ENCODE measurements at places on chromosomes 6 and 20.

DNA sequence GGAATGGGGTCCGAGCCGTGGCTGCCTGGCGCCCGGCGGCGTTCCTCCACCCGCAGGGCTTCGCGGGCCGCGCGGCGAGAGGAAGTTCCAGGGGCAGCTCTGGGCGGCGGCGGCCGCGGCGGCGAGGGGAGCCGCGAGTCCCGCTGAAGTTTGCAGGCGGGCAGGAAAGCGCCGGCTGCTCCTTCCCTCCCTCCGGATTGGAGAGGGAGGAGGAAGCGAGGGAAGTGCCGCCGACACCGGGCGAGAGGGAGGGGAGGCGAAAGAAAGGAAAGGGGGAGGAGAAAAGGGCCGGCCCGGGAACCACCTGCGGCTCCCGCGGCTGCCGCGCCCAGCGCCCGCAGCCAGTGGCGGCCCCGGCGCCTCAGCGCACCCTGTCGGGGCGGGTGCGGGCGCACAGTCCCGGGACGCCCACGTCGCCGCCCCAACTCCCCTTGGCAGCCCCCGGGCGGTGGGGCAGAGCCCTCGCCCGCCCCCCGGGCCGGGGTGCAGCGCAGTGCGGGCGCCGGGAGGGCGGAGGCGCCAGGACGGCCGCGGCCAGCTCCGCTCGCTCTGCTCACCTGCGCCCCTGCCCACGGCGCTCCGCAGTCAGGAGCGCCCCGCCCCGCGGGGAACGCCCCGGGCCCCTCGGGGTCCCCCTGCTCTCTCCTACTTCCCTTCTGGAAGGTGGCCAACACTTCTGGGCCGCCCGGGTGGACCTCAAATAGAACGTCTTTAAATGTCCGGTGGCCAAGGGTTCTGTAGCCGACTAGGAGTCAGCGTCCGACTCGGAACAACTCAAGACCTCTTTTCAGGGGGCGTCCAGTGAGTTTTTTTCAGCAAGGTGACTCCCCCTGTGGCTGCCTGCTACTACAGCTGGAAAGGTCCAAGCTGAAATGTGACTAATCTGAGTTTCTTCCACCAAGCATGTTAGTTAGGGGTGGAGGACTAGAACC is 80.3 kb upstream of the CCDC28A start:
- peak; percentile 69 for DNase-seq

DNA sequence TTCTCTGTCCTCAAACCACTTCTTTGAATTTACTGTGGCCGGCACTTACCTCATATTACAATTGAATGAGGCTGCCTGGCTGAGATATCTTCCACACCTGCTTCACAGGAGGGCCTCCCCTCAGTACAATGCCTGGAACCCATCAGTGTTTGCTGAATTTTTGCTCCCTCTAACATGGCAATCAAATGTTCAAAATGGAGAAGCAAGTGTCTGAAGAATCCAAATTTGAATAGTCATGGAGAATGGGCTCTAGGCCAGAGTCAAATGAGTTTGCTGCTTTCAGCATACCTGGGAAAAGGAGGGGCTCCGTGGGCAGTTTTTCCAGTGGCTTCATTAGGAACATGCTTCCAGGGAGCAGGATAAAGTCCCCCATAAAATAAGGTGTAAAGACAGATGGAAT is 564.8 kb downstream of the UTRN start:
- no peak for DNase-seq

GRCh38 chr6:47047097-47047478 is 5.0 kb upstream of the ADGRF1 start:
- DNase-seq, result no peak

GRCh38 chr20:13690943-13691342 is 52.2 kb upstream of the TASP1 start:
- no peak for DNase-seq

DNA sequence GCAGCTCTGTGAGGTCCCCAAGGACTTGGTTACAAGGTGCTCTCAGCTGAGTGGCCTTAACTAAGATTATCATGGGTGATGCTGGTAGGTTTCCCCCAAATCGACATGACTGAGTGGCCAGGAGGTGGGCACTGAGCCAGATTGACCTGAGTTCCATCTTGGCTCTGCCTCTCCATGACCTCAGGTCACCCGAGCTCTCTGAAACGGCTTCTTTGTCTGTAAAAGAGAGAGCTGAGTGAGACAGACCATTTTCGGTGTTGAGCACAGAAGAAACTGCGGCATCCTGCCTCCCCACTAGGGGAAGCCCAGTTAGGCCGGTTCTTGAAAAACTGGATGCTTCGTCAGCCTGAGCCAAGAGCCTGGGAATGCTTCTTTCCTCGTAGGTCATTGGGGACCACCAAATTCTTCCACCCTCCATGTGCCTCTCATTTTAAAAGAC is 14.1 kb upstream of the STX16 start:
- no peak for DNase-seq

- DNase-seq, result no peak
Observed at GRCh38 chr20:33693741-33694638, 7.8 kb upstream of the E2F1 start.

DNA sequence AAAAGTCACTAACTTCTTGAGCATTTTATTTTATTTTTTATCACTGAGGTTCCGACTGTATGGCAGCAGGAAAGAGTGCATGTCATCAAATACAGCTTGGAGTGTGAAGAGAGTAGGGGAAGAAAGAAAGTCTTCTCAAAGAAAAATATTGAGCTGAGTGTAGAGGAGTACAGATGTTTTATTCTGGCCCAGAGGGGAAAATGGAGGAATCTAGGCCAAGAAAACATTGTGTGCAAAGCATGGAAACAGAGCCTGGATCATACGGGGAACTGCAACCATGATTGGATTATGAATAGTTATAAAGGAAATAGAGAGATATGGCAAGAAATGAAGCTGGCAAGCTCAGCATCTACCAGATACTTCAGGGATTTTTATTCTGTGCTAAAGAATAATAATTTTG is 104.2 kb upstream of the SCGN start:
- DNase-seq, result no peak

- no peak for DNase-seq
Observed at GRCh38 chr20:41118632-41119031, 18.7 kb upstream of the PLCG1 start.

DNA sequence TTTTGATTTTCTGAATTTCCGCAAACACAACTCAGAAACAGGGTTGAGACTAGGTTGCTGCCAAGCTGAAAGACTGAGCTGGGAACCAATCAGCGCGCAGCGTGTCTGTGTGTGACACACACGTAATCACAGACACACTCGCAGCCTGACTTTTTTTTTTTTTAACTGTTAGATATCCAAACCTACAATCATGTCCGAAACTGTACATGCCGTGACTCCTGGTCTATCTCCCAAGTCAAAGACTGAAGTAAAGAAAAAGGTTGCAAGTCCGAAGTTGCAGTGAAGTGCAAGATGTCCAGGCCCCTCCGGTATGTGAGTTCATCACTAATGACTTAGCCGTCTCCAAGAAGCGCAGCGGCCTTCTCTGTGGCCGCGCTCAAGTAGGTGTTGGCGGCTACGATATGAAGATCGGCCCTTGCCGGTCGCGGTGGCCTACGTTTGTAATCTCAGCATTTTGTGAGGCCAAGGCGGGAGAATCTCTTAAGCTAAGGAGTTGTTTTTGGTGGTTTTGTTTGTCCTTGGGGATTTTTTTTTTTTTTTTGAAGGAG is 108.2 kb downstream of the HFE start:
- peak; percentile 94 for DNase-seq

DNA sequence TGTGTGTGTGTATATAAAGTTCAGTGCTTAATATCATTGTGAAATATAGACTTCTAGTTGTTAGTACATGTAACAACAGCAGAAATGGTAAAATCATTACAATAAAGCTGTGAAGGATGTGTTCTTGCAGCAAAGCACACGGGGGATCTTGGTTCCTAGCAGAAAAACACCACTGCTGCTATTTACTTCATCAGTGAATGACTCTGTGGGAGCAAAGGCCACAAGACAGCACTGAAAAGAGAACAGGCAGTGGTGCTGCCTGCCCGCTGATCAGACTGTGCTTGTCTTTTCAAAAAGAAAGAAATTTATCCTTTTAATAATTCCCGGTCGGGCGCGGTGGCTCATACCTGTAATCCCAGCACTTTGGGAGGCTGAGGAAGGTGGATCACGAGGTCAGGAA is 689.9 kb upstream of the CITED2 start:
- no peak for DNase-seq

GRCh38 chr20:20832715-20833114 is 120.3 kb upstream of the RALGAPA2 start:
- no peak for DNase-seq

- DNase-seq, result no peak
Observed at GRCh38 chr20:38961530-38962043, 557 bp upstream of the DHX35 start.

GRCh38 chr20:51713213-51713598 is 55.0 kb downstream of the ATP9A start:
- DNase-seq, result no peak

GRCh38 chr6:168180548-168181011 is 101.6 kb upstream of the FRMD1 start:
- no peak for DNase-seq

DNA sequence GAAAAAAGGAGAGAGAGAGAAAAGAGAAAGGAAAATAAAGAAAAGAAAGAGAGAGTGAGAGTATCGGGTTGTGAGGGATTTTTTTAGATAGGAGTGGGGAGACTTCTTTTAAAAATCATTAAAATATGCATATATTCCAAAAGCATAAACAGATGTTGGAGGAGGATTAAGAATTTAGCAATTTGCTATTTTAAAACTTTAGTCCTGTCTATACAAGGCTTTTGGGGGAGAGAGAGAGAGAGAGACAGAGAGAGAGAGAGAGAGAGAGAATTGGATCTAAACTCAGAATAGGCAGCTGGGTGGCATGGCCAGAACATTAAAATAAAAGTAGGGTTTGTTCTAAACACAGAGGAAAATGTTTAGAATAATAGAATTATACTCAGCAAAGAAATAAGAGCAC is 72.1 kb downstream of the SOD2 start:
- DNase-seq, result no peak

GRCh38 chr6:27477318-27478013 is 4.6 kb upstream of the ZNF184 start:
- DNase-seq, result no peak

GRCh38 chr6:110326057-110326456 is 32.1 kb downstream of the METTL24 start:
- no peak for DNase-seq

DNA sequence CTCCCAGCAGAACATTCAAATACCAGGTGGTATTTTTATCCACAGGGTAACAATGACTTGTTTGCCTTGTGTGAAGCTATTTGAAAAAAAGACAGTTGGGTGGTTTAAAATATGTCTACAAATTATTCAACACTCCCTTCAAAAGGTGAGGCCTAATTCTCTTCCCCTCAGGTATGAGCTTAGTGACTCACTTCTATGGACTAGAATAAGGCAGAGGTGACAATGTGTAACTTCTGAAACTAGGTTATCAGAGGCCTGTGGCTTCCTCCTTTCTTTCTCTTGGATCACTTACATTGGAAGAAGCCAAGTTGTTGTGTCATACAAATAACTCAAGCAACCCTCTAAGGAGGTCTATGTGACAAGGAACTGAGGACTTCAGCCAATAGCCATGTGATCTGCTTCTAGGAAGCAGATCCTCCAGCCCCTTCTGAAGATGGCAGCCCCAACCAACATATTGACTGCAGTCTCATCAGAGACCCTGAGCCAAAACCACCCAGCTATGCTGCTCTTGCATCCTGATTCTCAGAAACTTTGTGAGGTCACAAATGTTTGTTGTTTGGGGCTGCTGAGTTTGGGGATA is 102.6 kb downstream of the SNAP25 start:
- DNase-seq, result no peak

GRCh38 chr20:62347445-62347844 is 19.7 kb downstream of the LAMA5 start:
- DNase-seq, result no peak

DNA sequence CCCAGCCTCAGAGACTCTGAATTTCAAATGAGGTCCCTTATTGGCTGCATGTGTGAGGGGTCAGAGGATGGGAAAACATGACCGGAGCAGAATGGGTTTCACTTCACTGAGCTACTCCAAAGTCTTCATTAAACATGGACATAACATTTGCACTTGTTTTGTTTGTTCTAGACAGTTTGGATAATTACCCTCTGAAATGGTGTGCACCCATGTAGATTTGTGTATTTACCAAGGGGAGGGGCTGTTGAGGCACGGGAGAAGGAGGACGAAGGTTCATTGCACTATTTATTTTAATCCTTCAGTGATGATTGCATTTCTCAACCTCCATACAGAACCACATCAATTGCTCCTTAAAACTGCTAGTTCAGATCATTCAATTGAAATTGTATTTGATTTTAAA is 364.2 kb downstream of the TFAP2B start:
- no peak for DNase-seq

DNA sequence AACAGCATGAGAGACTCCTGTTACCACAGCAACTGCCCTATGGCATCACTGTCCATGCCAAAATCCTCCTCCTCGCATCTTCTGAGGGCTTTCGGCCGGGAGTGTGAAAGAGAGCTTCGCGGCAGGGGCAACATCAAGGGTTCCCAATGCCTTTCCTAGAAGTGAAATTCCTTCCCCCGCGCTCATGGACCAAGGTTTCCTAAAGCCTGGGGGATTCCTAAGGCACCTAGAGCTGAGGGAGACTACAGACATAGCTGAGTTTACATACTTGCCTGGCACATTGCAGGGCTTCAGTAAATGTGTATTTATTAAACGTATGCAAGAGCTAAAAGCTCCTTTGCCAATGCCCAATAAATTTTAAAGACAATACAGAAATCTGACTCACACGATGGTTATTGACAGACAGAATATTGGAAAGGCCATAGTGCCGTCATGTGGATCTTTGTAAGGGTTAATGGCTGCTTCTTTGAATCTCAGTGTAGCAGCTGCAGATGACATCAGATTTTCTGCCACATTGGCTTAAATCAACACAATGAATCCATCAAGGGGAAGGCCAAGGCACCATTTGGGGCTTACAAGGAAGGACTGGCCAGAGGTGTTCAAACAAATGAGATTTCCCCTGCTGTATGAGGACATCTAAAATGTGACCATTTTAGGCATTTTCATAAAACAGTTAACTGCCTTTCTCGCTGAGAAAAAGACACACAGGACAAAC is 281.2 kb upstream of the JARID2 start:
- no peak for DNase-seq

DNA sequence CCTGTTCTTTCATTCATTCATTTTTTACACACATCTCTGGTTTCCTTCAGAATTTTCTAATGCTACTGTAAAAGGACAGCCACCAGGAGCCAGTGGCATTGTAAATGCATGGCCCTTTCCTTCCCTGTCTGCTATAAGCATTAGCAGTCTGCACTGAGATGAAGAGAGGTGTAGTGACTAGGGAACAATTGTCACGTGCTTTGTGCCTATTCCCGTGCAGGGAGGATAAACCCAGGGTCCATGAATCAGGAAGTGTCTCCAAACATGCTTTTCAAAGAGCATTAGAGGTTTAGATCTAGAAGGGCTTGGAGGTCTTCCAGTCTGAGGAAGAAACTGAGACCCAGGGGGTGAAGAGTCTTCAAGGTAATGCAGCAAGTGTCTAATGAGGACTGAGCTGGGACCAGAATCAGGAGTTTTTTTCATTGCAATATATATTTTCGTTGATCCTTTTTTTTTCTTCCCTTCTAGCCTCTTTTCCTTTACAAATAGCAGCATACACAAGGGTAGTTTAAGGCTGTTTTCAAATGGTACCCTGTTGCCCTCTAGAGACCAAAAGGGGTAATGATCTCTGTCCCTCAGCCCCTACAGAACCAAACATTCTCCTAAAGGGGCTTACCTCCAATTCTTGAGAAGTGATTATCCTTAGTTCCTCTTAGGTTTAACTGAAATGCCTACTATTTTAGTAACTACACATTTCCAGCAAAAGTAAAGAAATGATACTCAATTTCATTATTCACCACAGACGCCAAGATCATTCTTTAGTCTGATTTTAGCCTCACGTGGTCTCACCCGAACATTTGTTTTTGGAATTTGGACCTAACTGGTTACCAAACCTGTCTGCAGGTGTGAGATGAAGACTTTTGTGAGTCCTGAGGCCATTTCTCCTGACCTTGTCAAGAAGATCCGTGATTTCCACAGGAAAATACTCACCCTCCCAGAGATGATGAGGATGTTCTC is 6.6 kb downstream of the TRIM15 start:
- no peak for DNase-seq

All from SJSA1 (cell line).